Stimulated activated CD4-positive, alpha-beta T cell treated with anti-CD3 and anti-CD28 coated beads, Interleukin-1b, Interleukin-23, amount 100 ng/mL, for 1 hour (primary cell): ENCODE measurements at places on chromosomes 2 and 18.

- DNase-seq: no peak
Measured at GRCh38 chr2:84393829-84394228, 65.3 kb downstream of the SUCLG1 start.

DNA sequence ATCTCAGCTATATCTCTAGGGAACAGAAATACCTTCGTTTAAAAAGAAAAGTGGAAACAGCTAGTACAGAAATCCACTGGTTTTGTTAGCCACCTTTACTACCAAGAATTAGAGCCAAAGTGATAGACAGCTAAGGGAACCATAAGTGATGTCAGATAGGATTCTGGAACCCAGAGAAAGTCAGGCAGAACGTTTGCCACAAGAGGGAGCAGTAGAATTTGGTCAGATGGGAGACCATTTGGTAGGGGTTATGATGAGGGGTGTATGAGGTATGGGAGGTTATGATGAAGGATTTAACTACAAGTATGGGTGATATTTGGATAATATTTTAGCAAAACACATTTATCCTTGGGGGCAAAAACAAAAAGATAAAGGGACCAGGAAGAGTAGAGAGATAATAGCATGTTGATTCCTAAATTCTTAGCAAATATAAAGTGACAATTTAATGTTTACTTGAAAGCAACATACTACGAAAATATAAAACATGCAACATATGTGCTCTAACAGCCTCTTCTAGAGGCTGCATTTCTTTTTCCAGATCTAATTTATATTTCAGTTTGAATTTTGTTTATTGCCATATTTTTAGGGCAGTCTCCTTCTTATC is 3.3 kb downstream of the SLC8A1 start:
- no peak for DNase-seq

DNA sequence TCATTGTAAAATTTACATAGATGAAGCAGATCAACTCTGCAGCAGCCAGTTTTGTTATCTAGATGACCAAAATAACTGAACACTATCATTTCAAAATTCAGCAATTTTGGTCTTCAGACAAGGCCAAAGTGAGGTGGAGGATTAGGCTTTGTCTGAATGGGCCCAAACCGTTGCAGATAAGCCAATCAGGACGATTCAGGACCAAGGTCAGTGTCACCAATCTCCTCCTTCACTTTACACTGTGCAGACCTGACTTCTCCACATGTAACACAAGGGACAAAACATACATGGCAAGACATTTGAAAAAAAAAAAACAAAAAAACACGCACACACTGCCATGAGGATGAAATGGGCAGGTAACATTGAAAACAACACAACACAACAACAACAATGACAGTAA is 211.2 kb downstream of the NAPG start:
- no peak for DNase-seq

GRCh38 chr2:6828299-6828584 is 37.5 kb downstream of the CMPK2 start:
- DNase-seq: no peak

DNA sequence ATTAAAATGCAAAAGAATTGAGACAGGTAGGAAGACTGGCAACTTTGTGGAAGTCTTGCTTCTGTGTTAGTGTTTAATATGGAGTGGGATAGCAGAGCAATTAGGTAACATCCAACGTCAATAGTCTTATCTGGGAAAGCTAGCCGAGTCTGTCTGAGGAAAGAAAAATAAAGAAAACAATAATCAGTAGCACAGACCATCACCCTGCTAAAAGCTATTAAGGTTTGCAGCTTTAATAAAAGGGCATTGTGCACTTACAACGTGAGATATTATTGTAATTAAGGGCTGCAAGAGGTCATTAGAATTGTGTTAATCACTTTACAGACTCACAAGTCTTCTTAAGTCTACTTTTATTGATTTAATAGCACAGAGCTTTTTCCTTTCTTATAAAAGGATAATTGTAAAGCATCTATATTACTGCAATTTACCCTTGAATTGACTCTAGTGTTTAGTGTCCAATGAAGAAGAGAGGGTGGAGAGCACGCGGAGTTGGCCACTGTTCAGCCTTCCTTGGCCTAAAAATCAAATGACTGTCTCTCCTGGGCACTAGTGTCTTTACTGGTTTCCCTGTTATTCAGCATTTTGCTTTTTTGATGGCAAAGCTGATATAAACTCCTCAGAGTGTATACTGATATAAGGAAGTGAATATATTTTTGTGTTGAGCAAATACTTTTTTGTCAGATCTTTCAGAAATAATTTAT is 2.0 kb downstream of the CDH7 start:
- no peak for DNase-seq

DNA sequence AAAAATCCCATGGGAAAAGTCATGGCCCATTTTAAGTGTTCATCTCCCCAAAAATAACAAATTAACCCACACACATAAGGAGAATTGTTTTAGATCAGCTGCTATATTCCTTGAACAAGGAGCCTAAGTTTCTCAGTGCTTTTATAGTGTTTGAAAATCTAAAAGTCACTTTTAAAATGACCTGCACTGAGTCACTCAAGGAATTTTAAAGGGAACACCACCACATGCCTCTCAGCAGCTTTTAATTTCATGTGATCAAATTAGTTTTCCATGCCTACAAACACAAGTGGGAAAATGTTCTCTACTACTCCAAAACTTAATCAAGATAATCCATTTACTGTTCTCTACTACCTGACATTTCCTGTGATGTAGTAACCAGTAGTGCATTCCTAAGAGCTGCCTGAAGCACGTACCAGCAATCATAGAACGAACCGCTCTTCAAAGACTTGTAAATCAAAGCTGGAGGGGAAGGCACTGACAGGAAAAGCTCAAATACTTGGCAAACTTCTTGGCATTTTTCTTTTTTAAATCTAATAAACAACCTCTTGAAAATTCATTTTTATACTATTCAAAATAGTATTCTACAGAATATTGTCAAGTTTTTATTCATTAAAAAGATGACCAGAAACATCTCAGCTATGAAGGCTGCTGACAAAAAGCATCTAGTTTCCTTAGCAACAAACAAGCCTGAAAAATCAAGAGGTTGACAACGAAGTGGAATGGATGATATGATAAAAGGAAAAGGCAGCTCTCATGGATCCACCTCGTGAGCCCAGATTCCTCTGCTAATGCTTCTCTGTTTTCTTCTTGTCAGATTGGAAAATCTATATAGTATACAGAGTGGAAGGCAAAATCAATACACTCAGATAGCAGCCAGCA is 37.2 kb downstream of the LRPPRC start:
- no peak for DNase-seq
